Activated CD4-positive, alpha-beta T cell treated with anti-CD3 and anti-CD28 coated beads for 24 hours (primary cell): ENCODE measurements at places on chromosomes 13 and 19.
A peak's percentile ranks its signal among the peaks of the same experiment; 100 is the strongest.

DNA sequence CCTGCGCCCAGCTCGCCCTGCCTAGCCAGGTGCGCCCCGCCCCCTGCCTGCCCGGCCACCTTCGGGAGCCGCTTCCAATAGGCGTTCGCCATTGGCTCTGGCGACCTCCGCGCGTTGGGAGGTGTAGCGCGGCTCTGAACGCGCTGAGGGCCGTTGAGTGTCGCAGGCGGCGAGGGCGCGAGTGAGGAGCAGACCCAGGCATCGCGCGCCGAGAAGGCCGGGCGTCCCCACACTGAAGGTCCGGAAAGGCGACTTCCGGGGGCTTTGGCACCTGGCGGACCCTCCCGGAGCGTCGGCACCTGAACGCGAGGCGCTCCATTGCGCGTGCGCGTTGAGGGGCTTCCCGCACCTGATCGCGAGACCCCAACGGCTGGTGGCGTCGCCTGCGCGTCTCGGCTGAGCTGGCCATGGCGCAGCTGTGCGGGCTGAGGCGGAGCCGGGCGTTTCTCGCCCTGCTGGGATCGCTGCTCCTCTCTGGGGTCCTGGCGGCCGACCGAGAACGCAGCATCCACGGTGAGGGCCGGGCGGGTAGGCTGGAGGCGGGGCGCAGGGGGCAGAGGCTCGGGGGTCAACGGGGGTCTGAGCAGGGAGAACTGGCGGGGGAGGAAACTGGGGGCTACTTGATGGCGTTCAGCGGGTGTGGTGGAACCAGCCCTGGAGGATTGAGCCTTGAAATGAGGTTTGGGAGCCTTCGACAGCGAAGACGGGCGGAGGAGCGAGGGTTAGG is at the start of gene SPINT2:
TSS of gene SPINT2 (plus strand) at position 88 of the 727 bp plus-strand sequence. CDS start at position 408, 320 bp downstream.
- no peak for DNase-seq

- no peak for DNase-seq
These were observed 127.9 kb downstream of the DIAPH3 start for GRCh38 chr13:60035874-60036273.

DNA sequence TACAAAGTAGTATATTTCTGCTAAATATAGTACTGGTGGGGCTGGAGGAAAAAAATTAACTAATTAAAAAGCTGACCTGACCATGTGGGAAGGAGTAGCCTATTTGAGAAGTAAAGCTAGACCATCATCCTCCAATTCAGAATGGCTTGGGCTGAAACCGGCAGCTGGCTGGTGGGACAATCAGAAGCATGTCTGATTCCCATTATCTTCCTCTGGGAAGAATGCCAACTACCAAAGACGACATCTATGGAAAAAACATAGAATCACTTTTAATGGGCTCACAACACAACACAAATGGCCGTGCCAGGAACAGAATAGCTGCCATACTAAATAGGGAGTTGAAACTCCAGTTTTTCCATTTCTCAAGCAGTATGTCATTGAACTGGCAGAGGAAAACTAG is 120.4 kb upstream of the FREM2 start:
- DNase-seq: no peak

GRCh38 chr13:48901781-48902180 is 73.9 kb upstream of the FNDC3A start:
- no peak for DNase-seq

DNA sequence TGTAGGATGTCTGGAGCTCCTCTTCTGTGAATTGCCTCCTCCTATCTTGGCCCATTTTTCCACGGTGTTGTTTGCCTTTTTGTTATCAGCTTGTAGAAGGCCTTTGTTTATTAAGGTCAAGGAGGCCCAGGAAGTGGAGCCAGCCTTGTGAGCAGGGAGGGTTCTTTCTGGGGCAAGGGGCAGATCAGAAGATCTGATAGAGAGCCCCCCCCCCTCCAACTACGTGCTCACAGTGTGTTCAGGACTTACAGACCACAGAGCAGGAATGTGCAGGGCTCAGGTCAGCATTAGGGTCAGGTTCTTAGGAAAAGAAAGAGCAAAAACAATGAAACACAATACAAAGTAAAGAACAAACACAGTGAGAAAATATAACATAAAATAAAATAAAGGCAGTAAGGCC is 59.4 kb downstream of the CCNE1 start:
- DNase-seq: no peak

- DNase-seq: no peak
These were observed 9.4 kb upstream of the ZNF91 start for GRCh38 chr19:23404676-23405075.

DNA sequence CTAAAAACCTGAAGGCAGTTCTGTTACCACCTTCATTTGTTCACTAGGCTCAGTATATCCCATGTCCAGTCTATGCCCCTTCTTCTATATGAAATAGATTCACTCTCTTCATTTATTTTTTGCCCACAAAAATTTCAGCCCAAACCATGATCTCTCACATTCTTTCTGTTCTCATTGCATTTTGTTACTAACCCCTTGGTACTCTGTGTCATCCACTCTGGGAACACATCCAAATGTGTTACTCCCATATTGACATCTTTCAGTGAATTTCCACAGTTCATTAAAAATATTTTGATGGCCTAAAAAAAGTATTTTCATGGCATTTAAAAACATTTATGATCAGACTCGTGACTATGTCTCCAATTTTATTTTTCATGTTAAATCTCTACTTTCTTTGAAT is 378.9 kb downstream of the SLITRK1 start:
- no peak for DNase-seq

- no peak for DNase-seq
These were observed 476.6 kb downstream of the ZNF536 start for GRCh38 chr19:30848636-30849425.

DNA sequence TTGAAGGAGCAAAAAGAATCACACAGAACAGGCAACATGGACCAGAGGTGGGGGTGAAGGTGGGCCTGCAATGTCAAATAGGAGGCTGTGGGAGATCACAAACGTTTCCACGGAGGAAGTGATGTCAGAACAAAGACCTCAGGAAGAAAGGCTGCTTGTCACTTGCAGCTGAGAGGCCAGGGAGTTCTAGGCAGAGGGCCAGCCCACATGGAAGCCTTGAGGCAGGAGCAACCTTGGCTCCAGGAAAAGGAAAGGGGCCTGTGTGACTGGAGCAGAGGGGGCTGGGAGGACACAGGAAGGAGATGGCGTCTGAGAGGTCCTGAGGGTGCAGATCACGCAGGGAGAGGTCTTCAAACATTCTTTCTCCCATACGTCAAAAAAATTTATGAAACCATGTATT is 16.3 kb downstream of the ZNF160 start:
- no peak for DNase-seq

DNA sequence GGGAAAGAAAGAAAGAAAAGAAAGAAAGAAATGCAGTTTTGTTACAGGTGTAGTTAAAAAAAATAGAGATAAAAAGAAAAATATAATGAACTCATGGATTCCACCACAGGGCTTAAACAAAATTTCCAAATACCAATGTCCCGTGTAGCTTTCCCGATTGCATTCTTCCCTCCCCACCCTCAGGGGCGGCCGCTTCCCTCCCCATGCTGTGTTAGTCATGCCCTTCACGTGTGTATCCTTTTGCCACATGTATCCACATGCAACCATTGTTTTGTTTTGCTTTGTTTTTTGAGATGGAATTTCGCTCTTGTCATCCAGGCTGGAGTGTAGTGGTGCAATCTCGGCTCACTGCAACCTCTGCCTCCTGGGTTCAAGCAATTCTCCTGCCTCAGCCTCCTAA is 3.6 kb upstream of the KMT5C start:
- DNase-seq: no peak

DNA sequence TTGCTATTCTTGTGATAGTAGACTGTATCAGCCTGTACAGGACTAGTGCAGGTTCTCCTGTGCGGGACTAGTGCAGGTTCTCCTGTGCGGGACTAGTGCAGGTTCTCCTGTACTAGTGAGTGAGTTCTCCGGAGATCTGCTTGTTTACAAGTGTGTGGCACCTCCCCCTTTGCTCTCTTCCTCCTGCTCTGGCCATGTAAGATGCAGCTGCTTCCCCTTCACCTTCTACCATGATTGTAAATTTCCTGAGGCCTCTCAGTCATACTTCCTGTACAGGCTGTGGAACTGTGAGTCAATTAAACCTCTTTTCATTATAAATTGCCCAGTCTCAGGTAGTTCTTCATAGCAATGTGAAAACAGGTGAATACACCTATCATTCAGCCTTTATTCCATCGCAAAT is 289.6 kb downstream of the TEX29 start:
- no peak for DNase-seq

- no peak for DNase-seq
These were observed 182.4 kb downstream of the NUFIP1 start for GRCh38 chr13:44806826-44807225.

DNA sequence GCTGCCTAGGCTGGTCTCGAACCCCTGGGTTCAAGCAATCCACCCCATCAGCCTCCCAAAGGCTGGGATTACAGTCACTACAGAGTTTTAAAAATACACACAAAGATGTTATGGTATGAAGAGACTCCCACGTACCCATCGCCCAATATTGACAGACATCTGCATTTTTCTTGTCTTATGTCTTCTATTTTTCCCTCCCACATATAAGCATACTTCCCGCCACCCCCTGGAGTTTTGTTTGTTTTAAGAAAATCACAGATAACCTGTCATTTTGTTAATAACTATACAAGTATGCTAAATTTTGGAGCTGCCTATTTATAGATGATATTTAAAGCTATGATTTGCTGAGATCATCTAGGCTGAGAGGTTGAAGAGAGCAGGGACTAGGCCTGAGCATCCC is 6.2 kb upstream of the SMG9 start:
- no peak for DNase-seq

DNA sequence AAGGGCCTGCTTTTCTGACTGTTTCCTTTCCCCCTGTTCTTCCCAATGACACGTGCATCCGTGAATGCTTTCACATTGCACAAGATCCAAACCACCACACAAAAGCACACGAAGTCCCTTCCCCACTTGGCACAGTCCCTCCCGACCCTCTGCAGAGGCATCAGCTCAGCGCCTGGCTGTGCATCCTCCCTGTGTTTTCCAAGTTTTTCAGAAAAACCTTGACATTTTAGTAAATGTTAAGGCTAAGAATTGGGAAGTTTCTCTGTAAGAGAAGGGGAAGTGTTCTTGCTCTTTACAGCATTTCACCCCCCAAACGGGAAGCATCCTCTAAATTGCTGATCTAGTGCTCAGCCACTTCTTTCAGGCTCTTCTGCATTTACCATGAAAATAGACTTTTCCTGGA is 94.5 kb upstream of the TM9SF2 start:
- no peak for DNase-seq

DNA sequence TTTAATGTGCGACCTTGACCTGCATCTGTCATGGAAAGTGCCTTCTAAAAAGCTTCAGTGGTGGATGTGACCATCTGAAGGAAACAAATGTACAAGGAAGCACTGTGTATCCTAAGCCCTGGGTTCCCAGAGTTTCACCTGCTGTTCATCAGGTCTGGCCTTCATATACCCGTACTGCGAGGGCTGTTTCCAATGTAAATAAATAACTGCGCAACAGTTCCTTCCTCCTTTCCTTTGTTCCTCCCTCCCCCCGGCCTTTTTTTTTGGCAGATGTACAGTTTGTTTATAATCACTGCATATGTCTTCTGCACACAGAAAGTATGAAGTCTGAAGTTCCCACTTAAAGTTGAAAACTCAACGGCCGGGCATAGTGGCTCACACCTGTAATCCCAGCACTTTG is 5.2 kb downstream of the FAAP24 start:
- DNase-seq: no peak

DNA sequence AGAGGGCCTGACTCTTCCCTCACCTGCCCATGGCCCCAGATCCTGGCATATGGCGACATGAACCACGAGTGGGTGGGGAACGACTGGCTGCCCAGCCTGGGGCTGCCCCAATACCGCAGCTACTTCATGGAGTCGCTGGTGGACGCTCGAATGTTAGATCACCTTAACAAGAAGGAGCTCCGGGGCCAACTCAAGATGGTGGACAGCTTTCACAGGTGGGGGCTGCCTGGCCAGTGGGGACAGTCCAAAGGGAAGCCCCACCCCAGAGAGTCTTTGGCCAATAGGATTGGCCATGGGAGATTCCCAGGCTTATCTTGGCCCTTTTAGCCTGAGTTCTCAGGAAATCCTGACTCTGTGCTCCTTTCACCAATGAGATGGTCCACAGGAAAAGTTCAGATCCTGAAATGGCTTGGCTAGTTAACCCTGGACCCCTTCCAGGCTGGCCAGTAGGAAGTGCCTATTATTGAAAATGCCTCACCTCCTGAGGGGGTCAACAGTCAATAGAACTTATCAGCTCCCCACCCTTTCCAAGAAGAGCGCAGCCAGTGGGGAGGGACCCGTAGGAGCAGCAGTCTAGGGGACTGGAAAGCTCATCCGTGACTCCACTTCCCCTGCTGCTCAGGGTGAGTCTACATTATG is 7.0 kb downstream of the HRC start:
- no peak for DNase-seq

- DNase-seq: no peak
These were observed 14.9 kb downstream of the ZIC2 start for GRCh38 chr13:99996381-99996973.

DNA sequence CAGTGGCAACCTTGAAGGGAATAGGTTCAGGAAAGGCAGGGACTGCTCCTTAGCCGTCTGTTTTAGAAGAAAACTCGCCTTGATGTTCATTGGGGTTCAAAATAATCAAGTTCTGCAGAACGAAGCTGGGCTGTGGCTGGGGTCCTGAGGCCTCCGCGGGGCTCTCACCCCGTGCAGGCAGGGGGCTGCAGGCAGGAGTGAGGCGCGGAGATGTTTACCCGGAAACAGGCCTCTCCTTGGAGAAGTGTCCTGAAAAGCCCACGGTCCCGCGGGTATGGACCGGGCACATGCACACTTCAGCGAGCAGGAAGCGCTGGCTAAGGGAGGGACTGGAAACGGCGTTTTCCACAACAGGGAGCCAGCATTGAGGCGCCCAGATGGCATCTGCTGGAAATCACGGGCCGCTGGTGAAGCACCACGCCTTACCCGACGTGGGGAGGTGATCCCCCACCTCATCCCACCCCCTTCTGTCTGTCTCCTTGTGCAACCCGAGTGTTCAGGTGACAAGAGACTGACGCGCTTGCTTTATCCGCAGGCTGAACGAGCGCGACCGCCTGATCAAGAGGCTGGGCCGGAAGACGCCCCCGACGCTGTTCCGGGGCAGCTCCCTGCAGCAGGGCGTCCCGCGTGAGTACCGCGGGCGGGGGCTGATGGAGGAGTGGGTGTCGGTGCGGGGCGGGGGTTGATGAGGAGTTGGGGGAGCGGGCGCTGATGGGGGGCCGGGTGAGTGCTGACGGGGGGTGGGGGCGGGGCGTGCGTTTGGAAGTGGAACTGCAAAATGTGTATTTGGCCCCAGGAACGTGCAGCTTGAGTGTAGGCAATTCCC is 39.6 kb downstream of the SHISA2 start:
- peak; percentile 21 for DNase-seq
